ENCODE measurements at places on chromosomes 1 and 21.

- no peak for DNase-seq
Observed at GRCh38 chr1:114314098-114314497, 160.4 kb upstream of the SYT6 start.

DNA sequence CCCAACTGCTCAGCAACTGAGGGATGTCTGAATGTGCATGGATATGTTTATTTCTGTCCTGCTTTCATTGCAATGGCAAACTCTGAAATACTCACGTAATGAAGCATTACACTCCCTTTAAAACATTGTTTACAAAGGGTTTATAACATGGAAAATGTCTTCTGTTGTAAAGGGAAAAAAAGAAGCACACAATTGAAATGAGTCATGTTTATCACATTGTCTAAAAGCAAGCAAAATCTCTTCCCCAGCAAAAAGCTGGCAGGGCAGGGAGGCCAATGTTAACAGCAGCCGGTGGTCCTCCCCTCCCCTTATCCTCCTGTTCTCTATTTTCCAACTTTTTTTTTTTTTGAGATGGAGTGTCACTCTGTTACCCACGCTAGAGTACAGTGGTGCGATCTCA, 3.9 kb upstream of the EFNA1 start:
- no peak for DNase-seq

- DNase-seq, result no peak
Observed at GRCh38 chr1:236862219-236862591, 67.1 kb downstream of the MTR start.

DNA sequence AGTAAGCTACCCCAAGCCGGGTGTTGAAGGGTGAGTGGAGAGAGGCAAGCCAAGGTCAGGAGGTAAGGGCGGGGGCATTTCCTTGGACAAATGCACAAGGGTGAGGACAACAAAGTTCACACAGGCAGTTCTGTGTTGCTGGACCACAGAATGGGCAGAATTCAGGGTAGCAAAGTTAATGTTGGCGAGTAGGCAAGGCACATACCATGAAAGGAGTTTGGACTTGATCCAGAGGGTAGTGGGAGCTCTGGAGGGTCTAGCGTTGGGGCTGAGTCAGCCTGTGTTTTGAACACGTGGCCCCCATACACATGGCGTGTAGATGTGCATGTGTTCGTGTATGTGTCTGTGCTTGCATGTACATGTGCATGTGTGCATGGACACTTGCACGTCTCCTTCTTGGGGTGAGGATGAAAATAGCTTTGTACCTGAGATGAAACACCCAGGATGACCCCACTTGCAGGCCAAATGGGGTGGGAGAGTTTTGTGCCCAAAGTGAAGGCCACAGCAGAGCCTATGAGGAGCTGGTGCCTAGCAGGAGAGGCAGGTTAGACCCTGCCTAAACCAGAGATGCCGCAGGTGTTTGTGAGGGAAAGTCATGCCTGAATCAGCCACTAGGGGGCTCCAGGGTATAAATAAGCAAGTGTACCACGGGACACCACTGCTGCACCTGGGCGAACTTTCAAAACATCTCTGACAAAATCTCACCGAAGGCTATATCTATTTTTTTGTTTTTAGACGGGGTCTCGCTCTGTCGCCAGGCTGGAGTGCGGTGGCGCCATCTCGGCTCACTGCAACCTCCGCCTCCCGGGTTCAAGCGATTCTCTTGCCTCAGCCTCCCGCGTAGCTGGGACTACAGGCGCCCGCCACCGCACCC, 21.8 kb downstream of the SLC27A3 start:
- peak; percentile 83 for DNase-seq

GRCh38 chr1:99455760-99456159, 190.2 kb upstream of the PALMD start:
- DNase-seq, result no peak

GRCh38 chr1:47459253-47459788, 21.5 kb downstream of the FOXD2 start:
- DNase-seq, result no peak

DNA sequence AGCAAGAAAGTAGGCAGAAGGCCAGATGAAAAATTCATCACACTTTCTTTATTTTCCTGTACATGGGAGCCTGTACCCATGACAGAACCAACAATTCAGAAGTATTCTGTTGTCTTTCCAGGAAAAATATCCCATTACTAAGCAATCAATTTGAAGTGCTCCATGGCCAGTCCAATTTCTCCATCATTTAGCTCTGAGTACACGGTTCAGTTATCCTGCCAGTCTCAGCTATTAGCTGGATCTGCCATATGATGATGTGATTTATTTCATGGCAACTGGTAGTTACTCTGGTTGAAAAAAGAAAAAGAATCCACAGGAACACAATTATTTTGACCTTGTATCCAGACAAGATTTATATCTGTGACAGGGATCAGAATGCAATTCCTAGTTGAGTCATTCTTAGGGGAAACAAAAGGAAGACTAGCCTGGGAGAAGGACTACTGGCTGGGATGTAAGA, 70.6 kb upstream of the GORAB start:
- DNase-seq, result no peak

DNA sequence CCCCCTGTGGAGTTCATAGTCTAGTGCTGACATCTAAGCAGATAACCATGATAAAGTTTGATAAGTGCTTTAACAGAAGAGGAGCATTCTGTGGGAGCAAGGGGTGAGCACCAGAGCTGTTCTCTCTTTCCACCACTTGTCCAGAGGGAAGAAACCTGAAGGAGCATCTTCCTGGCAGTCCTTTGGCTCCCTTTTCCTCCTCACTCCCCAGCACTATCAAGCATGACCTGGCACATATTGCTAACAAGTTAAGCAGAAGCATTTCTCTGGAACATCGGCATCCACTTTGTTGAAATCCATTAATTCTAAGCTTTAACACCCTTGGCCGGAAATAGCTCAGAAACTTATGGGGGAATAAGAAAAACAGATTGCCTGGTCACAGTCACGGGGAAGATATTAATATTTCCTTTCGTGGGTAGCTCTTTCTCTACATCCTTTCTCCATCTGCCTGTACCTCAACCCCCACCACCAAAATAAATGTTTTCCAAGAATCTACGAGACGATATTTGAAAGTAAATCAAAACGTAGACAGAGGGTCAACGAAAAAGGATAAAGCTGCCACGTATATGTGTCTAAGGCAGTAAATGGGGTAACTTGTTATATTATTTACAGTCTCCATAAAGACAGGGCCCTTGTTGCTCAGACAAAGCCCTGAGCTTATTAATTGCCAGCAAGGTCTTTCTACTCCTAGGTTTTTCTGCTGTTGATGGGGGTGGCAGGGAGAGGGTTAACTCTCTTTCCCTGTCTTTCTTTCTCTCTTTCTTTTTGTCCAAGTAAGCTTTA, 351.4 kb downstream of the NUF2 start:
- DNase-seq, result no peak

- peak; percentile 7 for DNase-seq
Observed at GRCh38 chr21:44442266-44443125, 12.8 kb upstream of the LRRC3 start.

DNA sequence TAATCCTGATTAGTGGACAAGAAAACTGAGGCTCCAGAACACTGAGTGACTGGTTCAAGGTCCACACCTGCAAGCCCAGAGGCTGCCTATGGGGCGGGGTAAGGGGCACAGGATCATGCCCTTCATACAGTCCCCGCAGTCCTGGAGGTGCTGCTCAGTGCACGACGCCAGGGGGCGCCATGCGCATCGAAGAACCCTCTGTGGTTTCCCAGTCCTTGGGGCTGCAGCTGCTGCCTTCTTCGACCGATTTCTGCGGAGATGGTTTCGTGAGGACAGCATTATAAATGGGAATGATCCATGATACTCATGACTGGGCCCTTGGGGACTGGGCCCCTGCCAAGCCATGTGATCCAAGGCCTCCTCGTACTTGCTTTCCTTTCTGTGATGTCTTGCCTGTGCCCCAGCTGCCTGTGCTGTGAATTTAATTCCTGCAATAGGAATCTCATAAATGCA, 37.1 kb upstream of the ARHGEF10L start:
- peak; percentile 34 for DNase-seq

DNA sequence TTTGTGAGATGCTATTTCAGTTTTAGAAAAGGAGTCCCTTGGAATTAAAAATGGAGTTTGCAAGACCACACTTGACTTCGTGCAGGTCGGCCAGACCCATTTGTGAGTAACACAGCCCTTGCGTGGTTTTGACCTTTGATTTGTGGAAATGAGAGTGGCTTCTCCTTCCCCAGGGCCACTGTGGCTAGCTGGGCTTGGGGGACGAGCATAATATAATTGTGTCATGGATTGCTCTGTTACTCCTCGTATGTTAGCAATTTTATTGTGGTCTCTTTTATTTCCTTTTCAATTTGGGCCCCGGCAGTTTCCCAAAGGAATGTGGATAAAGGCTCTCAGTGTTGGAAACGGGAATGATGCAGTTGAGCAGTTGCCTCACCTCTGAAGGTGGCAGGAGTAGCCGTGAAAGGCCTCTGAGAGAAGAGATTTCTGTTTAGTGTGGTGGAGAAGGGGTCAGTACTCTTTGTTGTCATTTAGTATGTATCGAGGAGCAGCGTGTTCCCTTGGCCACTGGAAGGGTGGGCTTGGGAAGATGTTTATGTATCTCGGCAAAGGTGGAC, 194.6 kb downstream of the PBX1 start:
- no peak for DNase-seq

- peak; percentile 24 for DNase-seq
Observed at GRCh38 chr1:179366093-179366800, 476 bp downstream of the AXDND1 start.

DNA sequence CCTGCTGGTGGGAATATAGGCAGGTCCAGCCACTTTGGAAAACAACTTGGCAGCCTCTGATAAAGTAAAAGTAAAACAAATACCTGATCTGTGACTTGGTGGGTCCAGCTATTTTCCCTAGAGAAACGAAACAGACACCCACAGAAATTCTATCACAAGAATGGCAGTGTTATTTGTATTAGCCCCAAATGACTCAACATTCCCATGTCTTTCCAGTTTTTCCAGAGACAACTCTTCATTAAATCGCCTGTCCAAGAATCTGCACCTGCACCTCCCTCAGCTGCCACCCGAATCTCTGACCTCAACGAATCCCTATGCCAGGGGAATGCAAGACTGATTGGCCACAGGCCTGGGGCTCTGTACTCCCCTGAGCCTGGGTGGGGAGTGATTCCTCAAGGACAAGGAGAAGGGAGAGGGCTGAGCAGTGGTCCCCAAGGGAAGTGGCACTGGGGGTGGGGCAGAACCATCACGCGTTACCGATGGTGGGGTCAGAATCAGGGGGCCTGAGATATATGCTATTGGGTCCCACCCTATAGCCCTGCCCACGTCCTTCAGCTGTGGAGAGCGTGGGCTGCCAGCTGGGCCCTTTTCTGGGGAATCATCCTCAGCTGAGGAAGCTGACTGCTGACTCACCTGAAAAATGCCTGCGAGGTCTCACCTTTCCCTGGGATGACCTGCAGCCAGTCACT, 553.0 kb downstream of the PTPRU start:
- no peak for DNase-seq

GRCh38 chr1:155518484-155518883, 44.1 kb downstream of the ASH1L start:
- DNase-seq, result no peak

- DNase-seq, result no peak
Observed at GRCh38 chr21:37607081-37607480, 240.5 kb downstream of the DYRK1A start.

DNA sequence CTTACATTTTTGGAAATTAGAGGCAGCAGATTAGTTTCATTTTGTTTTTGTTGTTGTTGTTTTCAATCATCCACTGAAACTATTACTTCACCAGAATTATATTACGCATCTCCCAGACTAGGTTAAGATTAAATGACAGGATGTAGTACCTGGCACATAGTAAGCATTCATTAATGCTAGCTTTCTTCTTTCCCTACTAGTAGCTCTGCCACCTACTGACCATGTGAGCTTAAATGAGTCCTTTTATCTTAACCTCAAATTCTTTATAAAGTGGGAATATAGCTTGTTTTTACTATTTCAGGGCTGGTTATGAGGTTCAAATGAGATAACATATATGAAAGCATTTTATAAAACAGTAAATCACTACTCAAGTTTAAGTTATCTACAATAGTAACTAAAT, 10.2 kb upstream of the ASPM start:
- DNase-seq, result no peak

GRCh38 chr1:243394601-243395464, 139.0 kb downstream of the SDCCAG8 start:
- DNase-seq, result no peak

- no peak for DNase-seq
Observed at GRCh38 chr21:33348706-33349105, 23.9 kb downstream of the IFNAR1 start.

DNA sequence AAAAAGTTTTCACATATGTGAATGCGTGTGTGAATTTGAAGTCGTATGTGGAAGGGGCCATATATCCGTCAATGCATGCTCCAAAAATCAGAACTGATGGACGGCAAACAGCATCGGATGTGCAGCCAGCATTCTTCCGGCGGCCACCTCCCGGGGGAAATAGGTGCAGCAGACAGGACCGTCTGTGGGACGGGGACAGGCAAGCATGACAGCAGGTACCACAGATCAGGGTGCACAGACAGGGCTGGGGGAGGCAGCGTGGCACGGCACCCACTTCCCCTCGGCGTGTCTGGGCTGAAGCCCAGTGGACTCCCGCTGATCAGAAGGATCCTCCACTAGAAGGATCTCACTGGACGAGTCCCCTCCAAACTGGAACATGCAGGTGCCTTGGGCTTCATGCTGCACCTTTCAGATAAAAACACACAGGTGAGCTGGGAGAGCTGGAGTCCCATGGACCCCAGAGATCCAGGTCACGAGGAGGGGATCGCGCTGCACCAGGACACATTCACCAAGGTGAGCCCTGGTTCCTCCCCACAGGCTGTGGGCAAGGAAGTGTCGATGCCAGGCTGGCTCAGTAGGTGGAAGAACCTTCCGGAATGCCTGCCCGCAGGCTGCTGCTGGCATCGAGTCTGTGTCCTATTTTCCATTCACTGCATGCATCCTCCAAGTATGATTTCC, 25.3 kb downstream of the PDE9A start:
- DNase-seq, result no peak
